Stimulated activated CD8-positive, alpha-beta memory T cell treated with anti-CD3 and anti-CD28 coated beads, Interleukin-7, amount 100 ng/mL, for 24 hours (primary cell): ENCODE measurements at places on chromosomes 1 and 21.

- DNase-seq, result no peak
Measured at GRCh38 chr1:150102986-150103385, 35.4 kb downstream of the VPS45 start.

DNA sequence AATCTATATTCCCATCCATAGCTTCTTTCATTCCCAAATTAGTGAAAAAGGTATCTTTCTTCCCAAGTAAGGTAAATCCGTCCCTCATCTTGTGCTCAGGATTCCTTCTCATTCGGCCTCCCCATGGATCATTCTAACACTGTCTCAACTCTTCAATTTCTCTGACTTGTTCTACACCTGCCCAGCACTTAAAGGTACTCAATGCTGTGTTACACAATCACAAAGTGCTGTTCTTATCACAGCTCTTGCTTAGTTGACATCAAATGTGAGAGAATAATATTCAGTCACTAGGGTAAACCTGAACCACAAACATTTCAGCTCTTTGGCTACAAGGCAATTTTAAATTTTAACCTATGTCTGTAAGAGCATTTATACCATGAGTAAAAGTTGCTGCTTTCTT lies 94.8 kb downstream of the DIRAS3 start:
- DNase-seq, result no peak

GRCh38 chr1:2274231-2274928 lies 46.3 kb downstream of the SKI start:
- DNase-seq, result no peak

GRCh38 chr21:16606271-16606670 lies 876.5 kb downstream of the USP25 start:
- no peak for DNase-seq

GRCh38 chr1:32729254-32730046 lies 26.9 kb upstream of the SYNC start:
- no peak for DNase-seq
